ENCODE measurements at places on chromosomes 5 and 9. TPM values are rescaled to one million over a fixed set of nuclear protein-coding genes. Genes with fewer than 3 reads are reported as not detected.

DNA sequence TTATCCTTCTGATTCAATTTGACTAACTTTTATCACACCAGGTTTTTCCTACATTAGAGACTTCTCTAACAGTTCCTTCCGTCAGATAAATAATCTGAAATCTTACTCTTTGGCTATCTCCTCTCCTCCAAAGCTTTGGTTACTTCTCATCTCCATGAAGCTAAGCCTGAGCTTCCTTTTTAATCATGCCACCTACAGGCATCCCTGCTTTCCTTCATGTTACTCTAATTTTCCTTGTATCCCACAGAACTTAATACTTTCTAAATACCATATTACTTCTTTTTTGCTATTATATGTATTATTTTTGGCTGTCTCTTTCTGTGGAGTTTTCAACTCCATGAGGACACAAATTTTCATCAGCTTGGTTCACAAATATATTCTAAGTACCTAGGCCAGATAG, 49.7 kb downstream of the C9 start:
- no peak for DNase-seq

DNA sequence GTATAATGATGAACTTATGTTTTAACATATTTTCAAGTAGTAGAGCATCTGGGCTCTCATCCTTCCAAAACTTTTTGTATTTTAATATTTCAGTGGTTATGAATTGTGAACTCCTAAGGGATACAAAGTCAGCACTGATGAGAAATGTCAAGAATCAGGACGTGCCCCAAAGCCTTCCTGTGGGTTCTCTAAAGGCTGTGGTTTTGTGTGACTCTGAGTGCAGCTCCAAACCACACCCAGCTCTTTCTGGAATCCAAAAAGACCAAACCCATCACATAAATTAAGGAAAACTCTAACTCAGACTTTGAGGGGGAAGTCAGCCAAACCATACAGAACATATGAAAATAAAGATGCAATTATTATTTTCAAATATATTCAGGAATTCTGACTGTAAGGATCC, 40.8 kb upstream of the SMU1 start:
- DNase-seq, result no peak

DNA sequence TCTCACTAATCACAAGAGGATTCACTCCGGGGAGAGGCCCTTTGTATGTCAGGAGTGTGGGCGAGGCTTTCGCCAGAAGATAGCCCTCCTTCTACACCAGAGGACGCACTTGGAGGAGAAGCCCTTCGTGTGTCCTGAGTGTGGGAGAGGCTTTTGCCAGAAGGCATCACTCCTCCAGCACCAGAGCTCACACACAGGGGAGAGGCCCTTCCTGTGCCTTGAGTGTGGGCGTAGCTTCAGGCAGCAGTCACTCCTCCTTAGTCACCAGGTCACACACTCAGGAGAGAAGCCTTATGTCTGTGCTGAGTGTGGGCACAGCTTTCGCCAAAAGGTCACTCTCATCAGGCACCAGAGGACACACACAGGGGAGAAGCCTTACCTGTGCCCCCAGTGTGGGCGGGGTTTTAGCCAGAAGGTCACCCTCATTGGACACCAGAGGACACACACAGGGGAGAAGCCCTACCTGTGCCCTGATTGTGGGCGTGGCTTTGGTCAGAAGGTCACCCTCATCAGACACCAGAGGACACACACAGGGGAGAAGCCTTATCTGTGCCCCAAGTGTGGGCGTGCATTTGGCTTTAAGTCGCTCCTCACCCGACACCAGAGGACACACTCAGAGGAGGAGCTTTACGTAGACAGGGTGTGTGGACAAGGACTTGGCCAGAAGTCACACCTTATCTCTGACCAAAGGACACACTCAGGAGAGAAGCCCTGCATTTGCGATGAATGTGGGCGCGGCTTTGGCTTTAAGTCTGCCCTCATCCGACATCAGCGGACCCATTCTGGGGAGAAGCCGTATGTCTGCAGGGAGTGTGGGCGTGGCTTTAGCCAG, 27.8 kb downstream of the NUTM2F start:
- DNase-seq, result no peak

DNA sequence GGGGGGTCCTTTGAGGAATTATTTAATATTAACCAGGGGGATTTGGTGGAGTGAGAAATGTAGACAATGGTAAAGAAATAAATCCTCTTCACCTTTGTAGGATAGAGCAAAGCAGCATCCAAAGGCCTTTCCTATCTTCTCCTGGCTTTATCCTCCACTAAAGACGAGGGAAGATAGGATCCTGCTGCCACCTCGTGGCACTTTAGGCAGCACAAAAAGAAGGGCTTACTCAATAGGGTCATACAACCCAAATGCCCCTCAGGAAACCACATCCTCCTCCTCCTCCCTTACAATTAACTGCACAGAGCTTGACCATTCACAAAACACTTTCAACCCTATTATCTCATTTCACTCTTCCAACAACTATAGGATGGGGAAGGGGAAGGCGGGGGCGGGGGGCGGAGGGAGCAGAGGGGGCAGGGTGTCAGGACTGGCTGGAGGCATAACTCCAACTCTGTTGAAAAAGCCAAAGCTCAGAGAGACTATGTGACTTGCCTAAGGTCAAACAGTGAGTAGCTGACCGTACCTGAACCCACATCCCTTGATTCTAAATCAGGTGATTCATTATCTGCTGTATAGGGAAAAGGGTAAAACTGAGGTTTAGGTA, 45.4 kb upstream of the MYOT start:
- no peak for DNase-seq

DNA sequence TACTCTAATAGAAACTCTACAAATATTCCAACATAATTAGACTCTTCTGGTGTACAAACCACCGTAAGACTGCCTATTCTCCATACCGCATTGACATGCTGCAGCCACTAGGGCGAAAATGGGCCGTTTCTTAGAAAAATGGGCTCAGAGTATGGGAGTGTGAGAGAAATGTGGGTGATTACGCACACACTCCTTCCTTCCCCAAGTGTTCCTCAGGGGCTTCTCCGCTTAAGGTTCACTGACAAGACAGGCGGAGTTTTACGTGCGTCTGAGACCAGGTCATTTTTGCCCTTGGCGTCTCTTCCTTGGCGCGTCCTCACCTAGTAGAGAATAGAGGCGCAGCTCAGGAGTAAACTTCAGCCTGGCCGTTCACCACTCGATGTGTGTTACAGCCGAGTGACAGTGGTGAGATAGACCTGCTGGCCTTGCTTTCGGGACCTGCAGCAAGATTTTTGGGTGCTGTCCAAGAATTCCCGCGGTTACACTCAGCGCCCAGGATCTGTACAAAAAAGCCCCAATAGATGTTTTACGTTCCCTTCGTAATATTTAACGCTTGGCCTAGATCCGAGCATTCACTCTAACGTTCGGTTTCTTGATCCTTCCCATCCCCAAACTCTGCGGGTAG, 1.8 kb upstream of the NTRK2 start:
- DNase-seq, result no peak

GRCh38 chr9:132672413-132672690, 2.1 kb downstream of the GTF3C4 start:
- no peak for DNase-seq

CCL21 gene
- 0.60 TPM for total RNA-seq

MEF2C gene
- total RNA-seq, result 4.2 TPM

GRCh38 chr5:167156446-167156845, 1135.0 kb upstream of the WWC1 start:
- no peak for DNase-seq

- DNase-seq, result no peak
These were observed 53.5 kb upstream of the CDKN2AIPNL start for GRCh38 chr5:134464988-134465815.

- DNase-seq, result no peak
These were observed 49.2 kb downstream of the ITGA2 start for GRCh38 chr5:53038196-53038847.

FOXD4 gene
- total RNA-seq, result not detected

DNA sequence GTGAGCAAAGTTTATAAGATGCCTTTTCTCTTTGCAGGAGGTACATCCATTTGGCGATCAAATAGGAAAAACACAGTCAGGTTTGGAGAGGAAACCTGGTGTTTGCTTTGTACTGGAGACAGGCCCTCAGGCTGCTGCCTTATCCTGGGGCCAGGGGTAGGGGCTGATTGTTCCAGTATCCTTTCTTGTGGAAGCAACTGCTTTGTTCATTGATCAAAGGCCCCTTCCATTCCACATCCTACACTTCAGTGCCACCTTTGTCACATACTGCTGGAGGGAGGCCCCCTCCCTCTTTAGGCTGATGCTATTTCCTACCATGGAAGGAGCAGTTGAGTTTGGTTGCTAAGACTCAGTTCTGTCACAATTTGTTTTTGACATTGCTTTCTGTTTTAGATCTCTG, 778.1 kb downstream of the TLR4 start:
- no peak for DNase-seq

DNA sequence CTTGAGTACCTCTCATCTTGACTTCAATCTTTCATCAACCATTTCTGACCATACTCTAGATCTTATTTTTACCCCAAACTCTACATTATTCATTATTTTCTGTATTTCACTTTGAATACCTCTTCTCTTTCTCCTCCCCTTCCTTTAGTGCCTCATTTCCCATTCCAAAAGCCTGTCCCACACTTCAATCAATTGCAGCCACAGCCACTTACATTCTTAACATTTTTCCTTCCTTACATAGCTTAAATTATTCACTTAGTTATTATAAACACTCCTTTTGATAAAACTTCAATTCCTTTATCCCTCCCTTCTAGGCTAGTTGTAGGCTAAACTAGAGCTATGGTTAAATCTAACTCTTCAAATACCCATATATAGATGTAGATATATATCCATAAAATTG, 344.0 kb downstream of the PRR16 start:
- no peak for DNase-seq

DNA sequence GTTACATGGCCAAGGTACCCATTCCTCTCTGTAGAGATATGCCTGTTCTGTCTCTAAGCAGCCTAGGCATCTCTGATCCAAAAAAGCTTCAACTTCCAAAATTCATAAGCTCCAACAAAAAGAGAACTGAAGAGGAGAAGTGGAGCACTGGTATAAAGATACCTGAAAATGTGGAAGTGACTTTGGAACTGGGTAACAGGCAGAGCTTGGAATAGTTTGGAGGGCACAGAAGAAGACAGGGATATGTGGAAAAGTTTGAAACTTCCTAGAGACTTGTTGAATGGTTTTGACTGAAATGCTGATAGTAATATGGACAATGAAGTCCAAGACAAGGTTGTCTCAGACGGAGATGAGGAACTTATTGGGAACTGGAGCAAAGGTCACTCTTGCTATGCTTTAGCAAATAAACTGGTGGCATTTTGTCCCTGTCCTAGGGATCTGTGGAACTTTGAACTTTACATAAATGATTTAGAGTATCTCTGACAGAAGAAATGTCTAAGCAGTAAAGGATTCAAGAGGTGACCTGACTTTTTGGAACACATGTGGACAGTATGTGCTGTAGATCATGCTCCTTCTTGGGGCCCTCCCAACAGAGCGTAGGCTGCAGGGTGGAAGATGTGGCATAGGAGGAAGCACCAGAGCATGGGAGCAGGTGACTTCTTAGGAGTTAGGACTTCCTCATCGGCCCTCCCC, 162.2 kb upstream of the TRIM32 start:
- no peak for DNase-seq

DNA sequence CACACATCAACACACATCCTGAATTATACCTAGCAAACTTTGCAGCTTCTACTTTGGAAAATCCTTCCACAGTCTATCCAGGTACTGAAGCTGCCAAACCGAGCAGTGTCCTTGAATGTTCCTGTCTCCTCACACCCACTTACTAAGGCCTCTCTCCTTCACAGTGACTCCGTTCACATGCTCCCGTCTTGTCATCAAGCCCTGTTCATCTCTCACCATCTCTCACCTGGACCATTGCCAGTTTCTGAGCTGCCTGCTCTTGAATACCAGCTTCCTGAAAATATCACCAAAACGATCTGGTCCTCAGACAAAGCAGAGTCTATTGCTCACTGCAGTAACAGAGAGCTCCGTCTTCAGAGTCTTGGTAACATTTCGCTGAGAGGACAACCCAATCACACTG, 57.4 kb downstream of the GCNT1 start:
- DNase-seq, result no peak

PFN3 gene
- total RNA-seq, result not detected

DNA sequence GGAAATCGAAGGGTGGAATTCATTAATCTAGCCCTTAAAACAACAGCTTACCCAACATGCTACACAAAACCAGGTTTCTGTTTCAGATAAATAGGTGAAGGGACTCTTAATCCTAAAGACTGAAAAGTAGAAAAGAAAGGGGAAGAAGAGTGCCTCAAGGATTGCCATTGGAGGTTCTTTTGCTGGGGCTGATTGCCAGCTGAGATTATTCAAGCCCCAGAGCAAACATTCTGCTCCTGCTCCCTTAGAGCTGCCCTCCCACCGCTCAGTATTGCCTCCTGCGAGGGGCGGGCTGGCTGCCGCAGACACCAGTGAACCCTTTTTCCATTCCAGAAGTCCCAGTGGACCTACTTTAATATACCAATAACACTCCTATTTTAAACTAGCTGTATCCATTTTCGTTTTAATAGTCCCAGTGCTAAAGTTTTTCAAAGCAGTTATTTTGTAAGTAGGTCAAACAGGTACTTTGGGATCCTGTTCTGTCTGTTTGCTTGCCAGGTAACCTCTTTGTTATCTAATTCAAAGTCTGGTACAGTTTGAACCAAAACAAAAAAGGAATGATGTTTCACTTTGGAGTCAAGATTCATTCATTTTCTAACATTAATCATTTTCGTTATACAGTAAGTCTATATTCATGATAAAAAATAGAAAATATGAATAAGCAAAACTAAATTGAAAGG, 38.6 kb downstream of the HMGCS1 start:
- DNase-seq, result no peak
